ENCODE measurements at places on chromosomes 2 and 18.

- no peak for DNase-seq
Measured at GRCh38 chr2:144358979-144359541, 160.9 kb downstream of the ZEB2 start.

DNA sequence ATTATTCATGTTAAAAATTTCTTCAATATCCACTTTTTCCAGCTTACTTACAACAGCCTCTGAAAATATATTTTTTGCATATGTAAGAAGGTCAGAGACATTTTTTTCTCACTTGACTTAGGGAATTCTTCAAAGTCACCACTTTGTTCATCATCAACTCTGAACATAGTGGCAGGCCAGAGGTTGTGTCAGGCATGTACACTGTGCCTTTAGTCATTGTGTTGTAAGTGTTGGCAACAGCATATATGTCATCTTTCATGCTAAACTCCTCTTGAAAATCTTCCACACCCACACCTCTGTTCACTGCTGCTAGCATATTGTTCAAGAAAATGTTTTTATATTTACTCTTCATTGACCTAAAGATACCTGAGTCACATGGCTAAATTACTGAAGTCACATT, 52.2 kb upstream of the ACVR1 start:
- no peak for DNase-seq

DNA sequence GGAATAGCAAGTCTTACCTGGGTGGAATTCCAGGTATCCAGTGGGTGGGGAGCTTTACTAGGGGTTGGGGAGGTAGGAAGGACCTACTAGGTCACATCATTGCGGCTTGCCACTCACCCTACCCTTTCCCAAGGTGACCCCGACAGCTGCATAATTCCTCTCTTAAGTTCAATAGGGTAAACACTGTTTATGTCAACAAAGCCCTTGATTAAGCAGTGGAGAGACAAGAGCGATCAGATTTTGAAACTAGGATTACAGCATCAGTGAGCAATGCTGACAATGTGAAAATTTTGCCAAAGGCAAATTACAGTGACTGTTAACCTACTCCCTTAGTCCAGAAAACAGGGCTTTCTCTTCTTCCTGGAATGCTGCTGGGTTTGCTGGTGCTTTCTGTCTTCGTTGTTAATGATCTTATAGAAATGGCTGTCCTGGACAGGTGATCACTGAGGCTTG, 14.5 kb downstream of the SLC19A3 start:
- no peak for DNase-seq

GRCh38 chr2:58006256-58006951, 40.2 kb upstream of the VRK2 start:
- DNase-seq = no peak

DNA sequence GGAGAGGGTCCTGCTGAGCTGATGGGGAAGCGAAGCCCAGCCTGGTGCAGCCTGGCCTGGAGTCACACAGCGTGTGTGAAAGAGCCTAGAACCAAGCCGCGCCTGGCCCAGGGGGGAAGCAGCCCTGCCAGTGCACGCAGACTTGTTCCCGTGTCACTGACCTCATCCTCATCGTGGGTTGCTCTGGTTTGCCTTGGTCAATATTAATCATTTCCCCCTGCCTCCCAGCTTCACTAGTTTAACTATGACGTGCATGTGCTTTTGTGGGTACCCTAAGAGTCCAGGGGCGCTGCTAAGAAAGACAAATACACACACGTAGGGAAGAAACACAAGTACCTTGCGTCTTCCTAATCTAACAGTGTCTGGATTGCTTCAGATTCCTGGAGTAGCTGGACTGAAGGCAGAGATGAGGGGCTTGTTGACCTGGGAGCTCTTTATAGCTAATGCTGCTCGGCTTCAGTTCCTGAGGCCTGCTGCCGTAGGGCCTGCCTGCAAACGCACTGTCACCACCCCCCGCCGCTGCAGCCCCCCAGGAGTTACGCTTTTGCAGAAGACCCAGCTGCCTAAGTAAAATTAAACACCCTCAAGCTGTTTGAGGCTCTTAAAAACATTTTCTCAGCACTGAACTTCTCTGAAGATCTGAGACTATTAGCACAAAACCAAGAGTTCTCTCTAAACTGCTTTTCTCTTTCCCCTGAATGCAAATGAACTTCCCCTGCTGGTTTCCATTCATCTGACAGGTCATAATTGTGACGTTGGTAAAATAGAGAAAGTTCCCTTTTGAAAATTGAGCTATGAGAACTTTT, 159.2 kb downstream of the FAM210A start:
- DNase-seq = peak; percentile 72

DNA sequence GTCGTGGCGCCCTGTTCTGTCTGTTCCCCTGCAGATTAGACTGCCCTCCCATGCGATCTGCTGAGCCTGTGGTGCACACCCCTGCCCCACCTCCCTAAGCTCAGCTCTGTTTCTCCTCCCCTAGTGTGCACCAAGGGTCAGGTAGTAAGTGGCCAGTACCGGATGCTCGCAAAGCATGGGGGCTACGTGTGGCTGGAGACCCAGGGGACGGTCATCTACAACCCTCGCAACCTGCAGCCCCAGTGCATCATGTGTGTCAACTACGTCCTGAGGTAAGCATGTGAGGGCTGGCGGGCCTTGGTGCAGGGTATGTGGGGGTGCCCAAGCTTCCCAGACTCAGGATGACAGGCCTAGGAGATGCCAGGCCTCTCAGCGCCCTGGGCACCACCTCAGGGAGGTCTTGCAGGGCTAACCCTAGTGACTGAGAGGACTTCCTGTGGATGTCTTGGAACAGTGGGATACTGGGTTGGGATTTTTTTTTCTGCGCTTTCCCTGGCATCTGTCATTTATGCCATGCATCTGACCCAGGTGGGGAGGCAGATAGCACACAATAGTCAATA, 78.4 kb downstream of the EPAS1 start:
- DNase-seq = peak; percentile 56

DNA sequence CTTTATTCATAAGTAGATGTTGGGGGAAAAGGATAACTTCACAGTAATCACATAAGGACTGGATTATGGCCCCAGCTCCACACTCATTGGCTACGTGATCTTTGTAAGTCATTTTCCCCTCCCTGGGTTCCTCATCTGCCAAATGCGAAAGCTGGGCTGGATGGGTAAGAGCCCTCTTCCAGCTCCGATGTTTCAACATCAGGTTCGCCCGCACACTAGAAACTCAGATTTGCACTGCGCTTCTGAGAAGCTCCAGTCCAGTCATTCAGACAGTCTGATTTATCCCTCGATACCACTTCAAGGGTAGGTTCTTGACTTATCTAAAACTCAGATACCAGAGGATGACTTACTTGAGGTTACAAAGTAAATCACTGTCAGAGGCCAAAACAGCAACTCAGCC, 31.0 kb upstream of the RMDN2 start:
- no peak for DNase-seq

- DNase-seq = no peak
Measured at GRCh38 chr2:64447317-64448040, 6.5 kb upstream of the LGALSL start.

- no peak for DNase-seq
Measured at GRCh38 chr2:194826241-194826640, 830.8 kb upstream of the SLC39A10 start.

DNA sequence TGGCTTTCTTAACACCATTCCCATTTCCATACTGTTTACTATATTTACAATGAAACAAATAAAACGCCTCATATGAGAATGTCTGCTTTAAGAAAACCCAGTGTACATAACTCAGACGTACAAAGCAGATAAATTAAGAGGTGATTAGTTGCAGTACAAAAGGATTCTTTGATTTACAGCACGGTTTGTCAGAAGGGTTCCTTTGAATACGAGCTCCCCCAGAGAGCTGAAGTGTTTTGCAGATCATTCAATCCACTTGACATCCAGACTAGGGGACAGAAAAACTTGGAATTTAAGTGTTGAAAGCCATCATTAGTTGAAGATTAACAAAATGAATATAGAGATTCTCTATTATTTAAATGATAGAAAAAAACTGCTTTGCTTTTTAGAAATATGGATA, 72.5 kb downstream of the RAPGEF4 start:
- no peak for DNase-seq

GRCh38 chr2:96554293-96555145, 18.0 kb downstream of the ARID5A start:
- DNase-seq = peak; percentile 87

DNA sequence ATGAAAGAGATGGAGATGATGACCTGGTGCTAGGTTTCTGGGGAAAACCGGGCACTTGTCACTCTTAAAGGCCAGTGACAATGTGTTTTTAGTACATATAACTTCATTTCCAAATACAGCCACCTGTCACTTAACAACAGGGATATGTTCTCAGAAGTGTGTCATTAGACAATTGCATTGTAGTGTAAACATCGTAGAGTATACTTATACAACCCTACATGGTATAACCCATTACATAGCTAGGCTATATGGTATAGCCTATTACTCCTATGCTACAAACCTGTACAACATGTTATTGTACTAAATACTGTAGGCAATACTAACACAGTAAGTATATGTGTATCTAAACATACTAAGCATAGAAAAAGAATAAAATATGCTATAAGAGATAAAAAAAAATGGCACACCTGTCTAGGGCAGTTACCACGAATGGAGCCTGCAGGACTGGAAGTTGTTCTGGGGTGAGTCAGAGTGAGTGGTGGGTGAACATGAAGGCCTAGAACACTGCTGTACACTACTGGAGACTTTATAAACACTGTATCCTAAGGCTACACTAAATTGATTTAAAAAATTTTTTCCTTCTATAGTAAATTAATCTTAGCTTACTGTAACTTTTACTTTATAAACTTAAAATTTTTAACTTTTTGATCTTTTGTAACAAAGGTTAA, 123.2 kb downstream of the THADA start:
- DNase-seq = no peak

DNA sequence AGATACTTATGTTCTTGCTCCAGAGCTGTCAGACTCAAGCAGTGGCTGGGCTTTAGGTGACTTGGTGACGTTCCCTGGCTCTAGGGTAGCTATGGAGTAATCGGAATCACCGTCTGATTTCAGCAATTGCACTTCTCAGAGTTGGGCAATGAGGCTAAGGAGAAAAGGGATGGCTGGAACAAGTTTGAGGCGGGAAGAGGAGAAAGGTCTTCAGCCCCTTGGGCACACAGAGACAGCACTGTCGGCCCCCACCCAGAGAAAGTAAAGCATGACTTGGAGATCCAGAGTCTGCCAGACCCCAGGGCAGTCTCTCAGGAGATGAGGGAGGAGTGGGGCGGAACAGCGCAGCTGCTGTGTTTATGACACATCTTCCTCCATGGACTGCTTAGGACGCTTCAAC, 114.5 kb downstream of the KLHL29 start:
- DNase-seq = no peak

GRCh38 chr18:47050468-47050867, 15.0 kb upstream of the ELOA2 start:
- DNase-seq = no peak

GRCh38 chr2:147182260-147182659, 662.6 kb upstream of the ACVR2A start:
- no peak for DNase-seq

GRCh38 chr2:148599109-148599991, 45.2 kb upstream of the EPC2 start:
- DNase-seq = no peak

- no peak for DNase-seq
Measured at GRCh38 chr2:65876114-65876513, 443.7 kb upstream of the SPRED2 start.

DNA sequence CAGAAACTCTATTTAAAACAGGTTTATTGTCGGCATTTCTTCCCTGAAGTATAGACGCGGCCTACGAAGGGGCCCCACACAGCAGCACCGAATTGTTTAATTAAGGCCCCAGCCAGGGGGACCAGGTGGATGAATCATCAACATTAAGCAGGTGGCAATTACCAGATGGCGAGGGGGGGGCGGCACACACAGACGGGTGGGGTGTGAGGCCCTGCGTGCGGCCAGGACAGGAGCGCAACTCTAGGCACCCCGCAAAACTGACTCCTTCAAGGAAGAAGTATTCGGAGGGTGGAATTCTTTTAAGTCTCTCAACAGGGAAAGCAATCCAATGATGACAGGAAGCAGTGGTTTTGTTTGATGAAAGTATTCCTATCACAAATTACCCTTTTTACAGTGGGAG, 830.4 kb downstream of the GALR1 start:
- DNase-seq = no peak

GRCh38 chr18:8943900-8944870, 158.3 kb upstream of the NDUFV2 start:
- DNase-seq = no peak

GRCh38 chr2:197929008-197929885, 124.9 kb downstream of the PLCL1 start:
- DNase-seq = no peak

DNA sequence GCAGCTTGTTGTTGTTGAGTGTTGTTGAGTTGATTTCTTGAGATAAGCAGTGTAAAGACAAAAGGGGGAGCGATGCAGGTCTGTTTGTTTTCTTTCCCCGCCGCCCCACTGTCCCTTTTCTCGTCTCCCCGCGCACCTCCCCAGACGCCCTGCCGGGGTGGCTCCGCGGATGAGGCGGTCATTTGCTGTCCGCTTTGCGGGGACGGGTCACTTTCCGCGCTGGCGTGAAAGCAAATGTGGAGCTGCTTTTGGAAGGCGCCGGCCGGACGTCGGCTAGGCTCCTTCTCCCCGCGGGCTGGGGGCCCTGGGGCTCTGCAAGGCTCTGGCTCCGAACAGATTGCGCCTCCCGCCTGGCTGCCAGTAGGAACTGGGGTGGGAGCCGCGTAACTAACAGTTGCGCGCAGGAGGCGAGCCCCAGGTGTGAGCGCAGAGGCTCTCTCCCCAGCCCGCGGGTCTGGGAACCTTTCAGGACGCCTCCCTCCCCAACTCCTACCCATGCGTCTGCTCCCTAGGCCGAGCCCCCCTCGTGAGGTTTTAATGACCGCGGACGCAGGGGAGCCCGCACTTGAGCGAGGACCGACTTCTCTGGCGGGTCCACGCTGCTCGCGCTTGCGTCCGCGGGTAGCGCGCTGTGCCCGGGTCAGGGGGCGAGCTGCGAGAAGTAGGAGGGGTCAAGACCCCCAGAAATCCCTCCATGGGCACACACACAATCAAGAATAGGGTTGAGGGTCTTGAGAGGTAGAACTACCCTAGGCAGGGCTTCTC, 146.6 kb downstream of the MEIS1 start:
- DNase-seq = no peak

- DNase-seq = no peak
Measured at GRCh38 chr18:24228667-24229041, 89.8 kb downstream of the CABYR start.

- no peak for DNase-seq
Measured at GRCh38 chr2:174794851-174795374, 30.6 kb upstream of the CHRNA1 start.

DNA sequence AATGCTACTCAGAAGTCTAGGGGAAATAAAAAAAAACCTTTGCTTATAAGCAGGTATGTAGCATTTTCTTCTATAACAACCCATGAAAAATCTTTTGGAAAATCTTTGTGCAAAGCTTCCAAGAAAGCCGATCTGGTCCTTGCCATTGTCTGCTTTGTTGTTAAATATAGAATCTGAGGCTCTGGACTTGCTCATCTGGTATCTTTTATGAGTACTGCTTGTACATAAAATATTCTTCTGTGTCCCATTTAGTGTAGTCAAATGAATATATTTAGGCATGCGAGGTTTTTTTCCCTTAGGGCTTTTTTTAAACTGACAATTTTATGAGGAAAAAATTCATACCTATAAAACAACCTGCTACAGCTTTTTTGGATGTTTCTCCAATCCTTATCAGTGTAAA, 45.0 kb upstream of the RMND5A start:
- no peak for DNase-seq

Measured in coronary artery (tissue), 2 donors.